ENCODE measurements at places on chromosomes 2 and 18.

- no peak for DNase-seq
Measured at GRCh38 chr18:60471652-60472051, 99.1 kb upstream of the MC4R start.

GRCh38 chr2:60100034-60100433, 453.4 kb downstream of the BCL11A start:
- no peak for DNase-seq

- no peak for DNase-seq
Measured at GRCh38 chr2:188786368-188786841, 187.8 kb upstream of the COL3A1 start.

- no peak for DNase-seq
Measured at GRCh38 chr2:223632826-223633225, 30.7 kb upstream of the SCG2 start.
